Endothelial cell (in vitro differentiated cells): ENCODE measurements at places on chromosomes 16 and 17.

GRCh38 chr16:49592546-49593423 lies 219.2 kb downstream of the C16orf78 start:
- peak; percentile 49 for DNase-seq

DNA sequence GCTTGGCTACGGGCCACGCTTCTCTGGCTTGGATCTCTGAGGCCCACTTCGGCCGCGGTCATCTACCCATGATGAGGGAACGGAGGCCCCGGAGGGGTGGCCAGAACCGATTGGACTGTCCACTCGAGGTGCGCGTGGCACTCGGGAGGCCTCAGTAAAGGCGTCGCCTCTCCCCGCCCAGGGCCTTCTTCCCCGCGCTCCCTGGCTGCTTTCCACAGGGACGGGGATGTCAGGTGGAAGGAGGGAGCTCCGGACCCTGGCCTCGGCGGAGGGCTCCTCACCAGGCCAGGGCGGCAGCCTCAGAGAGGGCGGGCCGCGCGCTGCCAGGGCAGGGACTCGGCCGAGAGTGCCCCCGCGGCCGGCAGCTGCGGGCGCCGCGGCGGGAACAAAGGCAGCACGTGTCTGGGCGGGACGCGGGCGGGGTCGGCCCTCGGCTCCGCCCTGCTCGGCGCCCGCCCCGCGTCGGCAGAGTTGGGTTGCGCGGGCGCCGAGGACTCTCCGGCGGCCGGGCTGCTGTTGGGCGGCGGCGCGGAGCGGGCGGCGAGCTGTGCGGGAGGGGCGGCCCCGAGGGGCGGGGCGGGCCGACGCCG lies 587 bp upstream of the CDK5R1 start:
- peak; percentile 70 for DNase-seq

- no peak for DNase-seq
Observed at GRCh38 chr17:73474370-73474988, 162.7 kb upstream of the CDC42EP4 start.

DNA sequence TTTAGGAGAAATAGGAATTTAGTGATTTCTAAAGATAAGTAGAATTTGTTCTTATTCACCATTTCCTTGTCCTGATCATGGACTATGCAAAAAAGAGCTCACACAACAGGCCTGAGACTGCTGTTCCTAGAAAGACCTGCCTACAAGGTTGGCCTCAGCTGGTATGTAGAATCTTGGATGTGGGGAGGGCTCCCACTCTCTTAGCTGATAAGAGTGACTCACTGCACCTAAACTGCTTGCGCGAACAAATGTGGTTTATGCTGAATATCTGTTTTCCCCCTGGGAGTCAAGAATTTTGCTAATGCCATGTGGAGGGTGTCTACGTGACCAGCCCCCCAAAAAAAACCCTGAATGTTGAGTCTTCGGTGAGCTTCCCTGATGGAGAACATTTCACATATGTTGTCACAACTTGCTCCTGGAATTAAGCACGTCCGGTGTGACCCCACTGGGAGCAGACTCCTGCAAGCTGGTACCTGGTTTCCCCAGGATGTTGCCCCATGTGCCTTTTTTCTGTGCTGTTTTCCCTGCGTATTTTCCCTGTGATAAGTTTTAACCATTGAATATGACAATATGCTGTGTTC lies 68.8 kb upstream of the HSBP1 start:
- no peak for DNase-seq

DNA sequence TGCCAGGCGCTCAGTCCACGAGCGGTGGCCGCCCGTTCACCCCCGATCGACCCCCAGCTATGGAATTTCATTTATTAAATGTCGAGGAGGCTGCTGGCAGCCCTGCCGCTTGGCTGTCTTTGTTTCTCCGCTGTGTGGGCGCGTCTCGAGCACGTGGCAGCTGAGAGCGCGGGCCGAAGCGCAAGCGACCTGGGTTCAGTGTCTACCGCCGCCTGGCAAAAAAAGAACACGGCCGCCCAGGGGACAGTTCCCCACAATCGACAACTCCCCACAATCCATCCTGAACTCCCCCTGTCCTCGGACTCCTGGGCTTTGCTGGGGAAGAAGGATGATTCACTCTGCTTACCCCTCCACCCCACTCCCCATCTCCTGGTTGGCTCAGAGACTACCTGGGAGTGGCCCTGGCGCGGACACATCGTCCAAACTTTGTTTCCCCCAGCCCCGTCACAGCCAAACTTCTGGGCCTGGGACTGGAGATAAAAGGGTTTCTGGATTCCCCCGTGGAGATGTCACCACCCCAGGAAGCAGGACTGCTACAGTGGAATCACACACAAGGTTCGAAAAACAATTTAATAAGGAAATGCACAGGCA lies 1.7 kb upstream of the ANKRD13B start:
- DNase-seq: no peak

- peak; percentile 85 for DNase-seq
Observed at GRCh38 chr17:43907425-43907981, at the start of gene MPP2. MPP2 (minus strand) TSS chr17:43907536; CDS start chr17:43904460, 3,076 bp downstream.

DNA sequence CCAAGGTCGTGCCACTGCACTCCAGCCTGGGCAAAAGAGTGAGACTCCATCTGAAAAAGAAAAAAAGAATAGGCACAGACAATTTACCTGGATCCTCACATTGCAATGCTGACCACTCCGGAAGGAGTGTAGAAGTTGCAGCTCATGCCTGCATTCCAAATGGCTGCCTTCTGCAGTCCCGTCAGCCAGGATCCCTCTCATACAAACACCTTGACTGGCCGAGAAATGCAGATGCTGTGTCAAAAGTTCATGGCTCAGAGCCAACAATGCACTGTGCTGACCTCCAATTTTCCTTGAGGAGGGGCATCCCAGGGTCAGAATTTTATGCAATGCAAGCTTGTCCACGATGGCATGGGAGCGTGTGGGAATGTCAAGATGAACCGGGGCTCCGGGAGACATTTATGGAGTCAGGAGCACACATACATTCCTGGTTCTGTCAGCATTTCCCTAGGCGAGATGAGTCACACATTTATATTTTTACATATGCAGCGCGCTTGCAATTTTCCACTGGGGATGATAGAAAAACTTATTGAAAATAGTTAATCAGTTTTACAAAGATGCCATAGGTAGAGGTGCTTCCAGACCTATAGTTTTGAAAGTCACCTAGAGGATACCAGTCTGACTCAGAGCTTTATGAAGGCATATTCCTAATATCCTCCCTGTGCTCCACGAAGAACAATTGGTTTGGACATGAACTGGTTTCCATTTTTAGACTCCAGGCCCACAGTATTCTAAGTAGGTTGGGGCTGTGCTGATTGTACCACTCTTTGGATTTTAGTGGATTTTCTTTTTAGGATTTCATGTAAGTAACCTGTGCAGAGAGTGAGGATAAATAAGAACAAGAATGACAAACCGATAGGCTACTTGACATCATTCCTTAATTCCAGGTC lies 614.6 kb downstream of the MAF start:
- DNase-seq: no peak

GRCh38 chr17:76687298-76688164 lies 23.2 kb downstream of the MXRA7 start:
- no peak for DNase-seq

DNA sequence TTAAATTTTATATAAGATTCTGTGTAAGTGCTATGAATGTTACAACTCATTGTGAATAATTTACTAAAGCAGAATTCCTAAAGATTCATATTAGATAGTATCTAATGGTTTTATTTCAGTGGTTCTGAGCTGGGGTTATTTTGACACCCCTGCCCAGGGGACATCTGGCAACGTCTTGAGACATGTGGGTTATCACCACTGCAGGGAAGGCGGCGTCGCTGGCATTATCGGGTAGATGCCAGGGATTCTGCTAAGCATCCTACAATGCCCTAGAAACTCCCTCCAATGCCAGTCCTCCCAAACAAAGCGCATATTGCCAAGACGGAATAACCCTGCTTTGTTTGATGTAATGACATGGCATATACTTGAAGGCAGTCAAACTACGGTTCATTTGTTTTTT lies 372.3 kb upstream of the ZFHX3 start:
- no peak for DNase-seq

GRCh38 chr17:46044286-46044928 lies 45.4 kb downstream of the STH start:
- peak; percentile 57 for DNase-seq
